ENCODE measurements at places on chromosomes 16 and 17.

- DNase-seq, result no peak
Measured at GRCh38 chr16:54687043-54687899, 243.4 kb upstream of the IRX5 start.

- DNase-seq, result no peak
Measured at GRCh38 chr17:73514146-73514863, 129.9 kb downstream of the SDK2 start.

GRCh38 chr17:6476810-6477179 lies 32.5 kb downstream of the PIMREG start:
- no peak for DNase-seq

DNA sequence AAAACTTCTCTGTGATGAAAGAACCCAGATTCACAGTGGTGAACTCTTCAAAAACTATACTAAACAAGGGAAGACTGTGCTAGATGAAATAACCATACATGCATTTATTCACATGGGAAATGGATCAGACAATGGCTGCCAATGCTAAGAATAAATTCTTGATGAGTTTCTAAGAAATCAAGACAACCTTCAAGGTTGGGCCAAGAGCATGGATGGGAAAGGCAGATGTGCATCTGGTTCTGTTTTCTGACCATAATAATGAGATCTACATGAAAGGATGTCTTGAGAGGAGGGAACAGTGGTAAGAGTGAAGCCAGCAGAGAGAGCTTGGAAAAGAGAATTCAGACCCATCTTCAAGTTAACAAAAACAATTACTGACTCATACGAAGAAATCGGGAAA lies 31.4 kb downstream of the ANKRD11 start:
- no peak for DNase-seq

GRCh38 chr17:63476459-63476853 lies 405 bp upstream of the ACE start:
- no peak for DNase-seq

- no peak for DNase-seq
Measured at GRCh38 chr17:45867702-45868101, 23.0 kb downstream of the SPPL2C start.

- DNase-seq, result no peak
Measured at GRCh38 chr17:19492141-19492540, 41.5 kb upstream of the SLC47A1 start.

DNA sequence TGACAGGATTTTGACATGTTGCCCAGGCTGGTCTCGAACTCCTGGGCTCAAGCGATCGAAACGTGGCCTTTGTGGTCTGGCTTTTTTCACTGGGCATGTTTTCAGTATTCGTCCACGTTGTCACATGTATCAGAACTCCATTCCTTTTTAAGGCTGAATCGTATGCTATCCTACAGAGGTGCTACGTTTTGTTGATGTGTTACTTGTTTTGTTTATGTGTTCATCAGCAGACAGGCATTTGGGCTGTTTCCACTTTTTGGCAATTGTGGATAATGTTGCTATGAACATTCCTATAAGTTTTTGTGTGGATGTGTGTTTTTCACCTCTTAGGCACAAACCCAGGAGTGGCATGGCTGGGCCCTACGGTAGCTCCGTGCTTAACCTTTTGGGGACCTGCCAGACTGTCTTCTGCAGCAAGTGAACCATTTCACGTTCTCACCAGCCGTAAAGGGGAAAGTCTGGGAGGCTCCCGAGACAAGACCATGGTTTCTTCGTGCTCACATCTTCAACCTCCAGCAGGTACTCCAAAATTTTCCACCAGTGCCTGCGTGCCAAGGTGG lies 26.9 kb downstream of the ADCY9 start:
- DNase-seq, result no peak

GRCh38 chr17:48639982-48640857 lies 14.1 kb upstream of the HOXB9 start:
- no peak for DNase-seq
